ENCODE measurements at places on chromosomes 3 and 15.

DNA sequence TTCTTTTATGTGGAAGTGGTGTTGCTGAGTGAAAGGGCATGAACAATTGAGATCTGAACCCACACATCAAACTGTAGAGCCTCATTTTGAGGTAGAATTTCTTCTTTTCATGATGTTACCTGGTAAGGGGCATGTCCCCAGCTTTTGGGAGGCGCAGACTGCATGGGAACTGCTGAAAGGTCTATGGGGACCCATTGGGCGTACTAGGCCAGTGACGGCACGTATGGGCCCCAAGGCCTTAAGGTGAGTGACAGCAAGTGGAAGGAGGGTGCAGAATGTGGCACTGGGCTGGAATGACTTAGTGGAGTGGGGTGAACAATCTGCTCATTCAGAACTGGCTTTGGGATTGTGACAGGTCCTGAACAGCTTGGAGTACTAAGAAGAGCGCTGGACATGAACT lies 123.6 kb upstream of the RGMA start:
- no peak for DNase-seq

DNA sequence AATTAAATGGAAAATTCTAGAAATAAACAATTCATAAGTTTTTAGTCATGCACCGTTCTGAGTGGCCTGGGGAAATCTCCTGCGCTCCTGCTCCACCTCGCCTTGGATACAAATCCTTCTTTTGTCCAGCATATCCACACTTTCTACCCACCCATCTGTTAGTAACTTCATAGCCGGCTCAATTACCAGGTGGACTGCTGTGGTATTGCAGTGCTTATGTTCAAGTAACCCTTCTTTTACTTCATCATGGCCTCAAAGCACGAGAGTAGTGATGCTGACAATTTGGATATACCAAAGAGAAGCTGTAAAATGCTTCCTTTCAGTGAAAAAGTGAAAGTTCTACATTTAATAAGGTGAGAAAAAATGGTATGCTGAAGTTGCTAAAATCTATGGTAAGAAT lies 142.3 kb upstream of the CHL1 start:
- DNase-seq: no peak

DNA sequence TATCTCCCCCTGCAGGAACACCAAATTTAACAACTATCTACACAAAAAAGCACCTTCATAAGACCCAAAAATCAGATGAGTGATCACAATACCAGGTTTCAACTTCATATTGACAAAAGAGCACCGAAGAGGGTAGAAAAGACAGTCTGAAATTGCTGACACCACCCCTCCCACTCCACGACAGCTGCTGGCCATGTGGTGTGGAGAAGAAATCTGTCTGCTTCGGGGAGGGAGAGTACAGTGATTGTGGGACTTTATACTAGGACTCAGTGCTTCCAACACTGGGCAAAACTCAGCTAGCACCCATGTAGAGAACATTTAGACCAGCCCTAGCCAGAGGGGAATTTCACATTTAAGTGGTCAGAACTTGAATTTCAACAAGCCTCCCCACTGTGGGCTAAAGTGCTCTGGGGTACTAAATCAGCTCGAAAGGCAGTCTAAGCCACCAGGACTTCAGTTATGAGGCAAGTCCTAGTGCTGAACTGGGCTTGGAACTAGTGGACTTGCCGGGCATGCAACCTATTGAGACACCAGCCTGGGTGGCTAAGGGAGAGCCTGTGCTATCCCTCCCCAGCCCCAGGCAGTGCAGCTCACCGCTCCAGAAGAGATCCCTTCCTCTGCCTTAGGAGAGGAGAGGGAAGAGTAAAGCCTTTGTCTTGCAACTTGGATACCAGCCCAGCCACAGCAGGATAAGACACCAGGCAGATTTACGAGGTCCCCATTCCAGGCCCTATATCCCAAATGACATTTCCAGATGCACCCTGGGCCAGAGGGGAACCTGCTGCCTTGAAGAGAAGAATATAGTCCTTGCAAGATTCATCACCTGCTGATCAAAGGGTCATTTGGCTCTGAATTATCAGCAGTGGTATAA lies 44.6 kb upstream of the POU1F1 start:
- no peak for DNase-seq

GRCh38 chr3:140898340-140899180 lies 43.1 kb upstream of the SLC25A36 start:
- DNase-seq: peak; percentile 32

GRCh38 chr3:38578551-38578950 lies 70.9 kb downstream of the SCN5A start:
- no peak for DNase-seq

DNA sequence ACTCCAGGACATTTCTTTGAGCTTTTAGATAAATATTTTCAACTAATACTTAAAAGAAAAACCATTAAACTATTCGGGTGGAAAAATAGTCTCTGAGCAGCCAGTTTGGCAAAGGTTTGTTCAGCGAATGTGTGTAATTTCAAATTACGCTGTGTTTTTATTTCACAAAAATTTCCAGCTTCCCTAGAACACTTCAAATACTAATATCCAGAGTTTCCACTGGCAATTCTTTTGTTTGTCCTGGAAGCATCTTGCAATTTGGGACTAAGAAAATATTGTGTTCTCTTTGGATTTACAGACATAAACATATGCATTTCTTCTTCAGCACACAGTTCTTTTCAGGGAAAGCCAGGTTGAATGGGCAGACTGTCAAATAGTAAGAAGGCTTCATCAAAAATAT lies 61.9 kb downstream of the MDFIC2 start:
- no peak for DNase-seq
